Ascending aorta (tissue), 2 donors: ENCODE measurements at places on chromosomes 3 and 15. TPM values are rescaled to one million over a fixed set of nuclear protein-coding genes. Genes with fewer than 3 reads are reported as not detected.

The SHF gene
- 75.0 TPM for total RNA-seq

The SYNPR gene
- not detected for total RNA-seq

The CFAP44 gene
- total RNA-seq, result 1.6 TPM

The TMEM43 gene
- total RNA-seq, result 166 TPM

The GOLGA8O gene
- not detected for total RNA-seq

The SNURF gene
- total RNA-seq, result not detected

The PIK3R4 gene
- 101 TPM for total RNA-seq

GRCh38 chr3:13479332-13479581, 849 bp upstream of the HDAC11 start:
- peak; percentile 68 for DNase-seq

DNA sequence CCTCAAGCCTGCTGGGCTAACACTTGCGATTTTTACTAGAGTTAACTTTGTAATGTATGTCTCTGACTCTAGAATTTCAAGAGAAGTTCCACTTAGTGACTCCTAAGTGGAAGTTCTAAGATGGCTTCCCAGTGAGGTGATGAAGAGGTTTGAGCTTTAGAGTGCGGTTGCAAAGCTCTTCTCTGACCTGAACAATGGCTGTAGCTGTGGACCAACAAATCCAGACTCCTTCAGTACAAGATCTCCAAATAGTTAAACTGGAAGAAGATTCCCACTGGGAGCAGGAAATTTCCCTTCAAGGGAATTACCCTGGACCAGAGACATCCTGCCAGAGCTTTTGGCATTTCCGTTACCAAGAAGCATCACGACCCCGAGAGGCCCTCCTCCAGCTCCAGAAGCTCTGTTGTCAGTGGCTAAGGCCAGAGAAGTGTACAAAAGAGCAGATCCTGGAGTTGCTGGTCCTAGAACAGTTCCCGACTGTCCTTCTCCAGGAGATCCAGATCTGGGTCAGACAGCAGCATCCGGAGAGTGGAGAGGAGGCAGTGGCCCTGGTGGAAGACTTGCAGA, 22.3 kb downstream of the WDR73 start:
- no peak for DNase-seq

DNA sequence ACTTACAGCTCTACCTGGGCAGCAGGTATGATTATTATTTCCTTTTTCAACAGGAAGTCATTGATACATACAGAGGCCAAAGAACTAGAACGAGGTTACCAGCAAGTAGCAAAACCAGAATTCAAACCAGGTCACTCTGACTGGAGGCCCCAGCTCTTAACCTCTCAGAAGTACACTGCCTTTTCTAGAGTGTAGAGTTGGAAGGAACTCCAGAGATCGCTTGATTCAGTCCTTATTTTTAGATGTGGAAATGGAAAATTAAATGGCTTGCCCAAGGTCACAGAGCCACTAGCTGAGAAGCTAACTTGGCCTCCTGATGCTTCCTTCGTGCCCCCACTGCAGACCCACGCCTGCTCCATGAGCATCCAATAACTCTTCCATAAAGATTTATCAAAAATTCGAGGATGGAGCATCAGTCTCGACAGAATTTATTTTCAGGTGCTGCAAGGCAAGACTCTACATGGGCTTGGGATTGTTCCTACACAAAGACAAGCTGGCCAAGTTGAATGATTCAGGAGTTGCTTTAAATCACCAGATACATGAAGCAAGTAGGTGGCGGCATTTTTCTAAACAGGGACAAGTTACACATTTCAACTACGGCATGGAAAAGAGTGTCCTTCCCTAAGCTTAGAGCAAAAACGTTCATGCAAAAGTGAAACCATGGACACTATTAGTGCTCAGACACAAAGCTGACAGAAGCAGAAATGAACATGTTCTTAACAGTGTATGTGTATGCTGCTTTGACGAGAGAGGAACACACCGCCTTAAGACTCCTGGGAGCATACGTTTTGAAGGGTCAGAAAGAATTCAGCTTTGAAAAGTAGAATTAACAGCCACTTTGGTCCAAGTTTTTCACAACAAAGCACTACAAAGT, 235.7 kb downstream of the THRB start:
- no peak for DNase-seq

- no peak for DNase-seq
These were observed 54.7 kb upstream of the SLCO2A1 start for GRCh38 chr3:134084242-134084950.

DNA sequence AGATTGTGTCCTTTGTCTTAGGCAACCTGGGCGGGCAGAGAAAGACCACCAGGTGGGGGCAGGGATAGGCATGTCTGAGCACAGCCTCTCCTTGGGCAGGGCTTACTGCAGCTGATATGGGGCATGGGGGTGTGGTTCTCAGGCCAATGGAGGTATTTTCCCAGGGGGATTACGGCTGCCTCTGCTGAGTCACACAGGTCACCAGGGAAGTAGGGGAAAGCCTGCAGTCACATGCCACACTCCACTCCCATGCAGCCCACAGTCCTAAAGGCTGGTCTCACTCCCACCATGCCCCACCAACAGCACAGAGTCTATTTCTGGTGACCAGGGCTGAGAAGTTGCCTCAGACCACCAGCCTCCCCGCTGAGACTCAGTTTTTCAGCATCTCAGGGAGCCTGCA, 466.4 kb downstream of the DIPK2A start:
- no peak for DNase-seq

DNA sequence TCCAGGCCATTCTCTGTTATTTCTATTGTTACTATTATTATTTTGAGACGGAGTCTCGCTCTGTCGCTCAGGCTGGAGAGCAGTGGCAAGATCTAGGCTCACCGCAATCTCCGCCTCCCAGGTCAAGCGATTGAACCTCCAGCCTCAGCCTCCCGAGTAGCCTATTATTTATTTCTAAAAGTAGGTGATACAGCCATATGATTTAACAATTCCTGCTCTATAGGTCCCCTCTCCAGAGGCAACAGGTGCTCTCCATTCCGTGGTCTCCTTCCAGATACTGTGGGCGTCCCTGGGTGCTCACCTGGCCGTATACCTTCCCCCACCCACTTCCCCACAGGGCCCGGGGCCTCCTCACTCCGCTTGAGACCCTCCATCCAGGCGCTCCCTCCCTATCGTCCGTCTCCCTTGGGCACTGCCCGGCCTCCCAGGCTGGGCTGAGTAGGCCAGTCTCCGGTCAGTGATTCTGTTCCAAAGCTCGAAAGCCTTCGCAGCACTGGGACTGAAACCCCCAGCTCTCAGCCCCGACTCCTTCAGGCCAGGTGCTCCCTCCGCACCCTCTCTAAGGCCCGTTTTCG, 708 bp upstream of the PTPN23 start:
- DNase-seq, result no peak

GRCh38 chr3:45426161-45426560, 37.8 kb downstream of the LARS2 start:
- no peak for DNase-seq

GRCh38 chr15:86231864-86232721, 152.4 kb downstream of the AGBL1 start:
- no peak for DNase-seq

GRCh38 chr3:31093606-31094005, 199.1 kb upstream of the GADL1 start:
- no peak for DNase-seq

DNA sequence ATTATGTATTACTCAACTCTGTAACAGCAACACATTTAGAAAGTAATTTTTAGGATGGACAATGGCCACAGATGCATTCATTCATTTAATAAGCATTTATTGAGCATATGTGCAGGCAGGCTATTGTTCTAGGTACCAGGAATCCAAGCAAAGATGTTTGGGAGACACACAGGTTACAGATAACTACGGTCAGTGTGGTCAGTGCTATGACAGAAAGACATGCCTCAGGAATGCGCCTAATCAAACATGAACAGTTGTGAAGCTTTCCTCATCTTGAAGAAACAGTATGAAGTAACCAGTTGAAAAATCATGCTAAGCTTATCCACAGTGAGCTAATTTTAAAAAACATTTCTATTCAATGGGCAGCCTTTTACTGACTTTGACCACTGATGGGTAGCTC, 155.4 kb upstream of the CCDC54 start:
- no peak for DNase-seq
